NCI-H748 treated with DMSO at 0.1 percent for 48 hours (cell line): ENCODE measurements at places on chromosomes 4 and X.

DNA sequence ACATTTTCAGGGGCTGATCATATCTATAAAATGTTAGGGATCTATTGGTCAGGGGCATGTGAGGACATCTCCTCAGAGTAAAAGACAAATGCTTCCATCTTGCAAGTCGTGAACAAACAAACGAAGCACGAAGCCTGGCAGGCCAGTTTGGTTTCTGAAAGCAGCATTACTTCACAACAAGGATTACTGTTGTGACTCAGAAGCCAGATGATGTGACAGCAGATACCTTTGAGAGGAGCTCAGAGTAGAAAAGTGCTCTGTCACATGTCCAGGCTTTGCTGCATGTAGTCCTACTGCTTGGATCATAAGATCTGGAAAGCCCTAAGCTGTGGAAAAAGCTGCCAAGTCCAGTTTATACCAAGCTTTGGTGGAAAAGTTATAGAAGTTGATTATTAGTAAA lies 1827.2 kb downstream of the ARAP2 start:
- DNase-seq, result no peak

DNA sequence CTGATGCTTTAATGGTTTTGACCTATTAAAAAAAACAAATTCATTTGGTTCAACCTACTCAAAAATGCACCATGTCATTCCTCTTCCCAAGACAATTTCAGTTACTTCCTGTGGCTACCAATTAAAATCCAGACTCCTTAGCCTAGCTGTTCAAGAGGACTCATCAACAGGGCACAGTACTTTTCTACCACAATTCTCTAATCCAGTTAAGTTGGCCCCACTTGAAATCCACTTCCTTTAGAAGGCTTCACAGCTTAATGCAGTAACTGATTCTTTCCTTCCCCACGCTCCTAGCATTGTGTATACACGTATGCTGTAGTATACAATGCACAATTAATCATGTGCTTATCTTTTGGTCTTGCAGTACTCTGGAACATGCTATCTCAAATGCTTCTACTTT lies 129.8 kb downstream of the UGT8 start:
- no peak for DNase-seq

GRCh38 chrX:115372152-115372551 lies 82.6 kb downstream of the LUZP4 start:
- no peak for DNase-seq

- DNase-seq, result no peak
These were observed 67.0 kb downstream of the MAOB start for GRCh38 chrX:43815209-43815608.

DNA sequence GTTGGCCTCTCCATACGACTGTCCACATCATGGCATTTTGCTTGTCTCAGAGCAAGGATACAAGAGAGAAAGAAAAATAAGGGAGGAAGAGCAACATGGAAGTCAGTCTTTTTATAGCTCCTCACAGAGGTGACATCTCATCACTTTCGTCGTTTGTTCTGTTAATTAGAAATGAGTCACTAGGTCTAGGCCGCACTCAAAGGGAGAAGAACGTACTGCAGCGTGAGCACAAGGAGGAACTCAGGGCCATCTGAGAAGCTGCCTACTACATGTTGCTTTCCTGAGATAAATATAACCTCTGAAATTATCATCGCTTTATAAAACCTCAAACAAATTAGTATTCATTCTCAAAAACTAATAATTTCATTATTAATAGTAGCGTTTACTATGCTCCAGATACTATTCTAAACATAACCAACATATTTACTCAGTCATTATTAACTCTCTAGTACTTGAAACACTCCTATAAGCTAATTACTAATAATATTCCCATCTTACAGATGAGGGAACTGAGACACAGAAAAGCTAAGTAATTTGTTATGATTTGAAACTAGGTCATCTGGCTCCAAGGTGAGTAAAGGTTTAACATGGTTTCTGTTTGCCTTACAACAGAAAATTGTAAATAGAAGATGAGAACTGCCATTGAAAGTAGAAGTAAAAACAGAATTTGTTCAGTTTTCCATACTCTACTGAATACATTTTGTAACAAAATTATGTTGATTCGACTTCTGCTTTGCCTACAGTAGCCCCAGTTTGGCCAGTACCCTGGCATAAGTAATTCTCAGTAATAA lies 213.2 kb upstream of the UGT8 start:
- DNase-seq, result no peak

- peak; percentile 18 for DNase-seq
These were observed 466.3 kb upstream of the ACTRT1 start for GRCh38 chrX:128518508-128518907.
